Suppressor macrophage treated with lipopolysaccharide for 4 hours (primary cell): ENCODE measurements at places on chromosomes 13 and 19.
A peak's percentile ranks its signal among the peaks of the same experiment; 100 is the strongest.

DNA sequence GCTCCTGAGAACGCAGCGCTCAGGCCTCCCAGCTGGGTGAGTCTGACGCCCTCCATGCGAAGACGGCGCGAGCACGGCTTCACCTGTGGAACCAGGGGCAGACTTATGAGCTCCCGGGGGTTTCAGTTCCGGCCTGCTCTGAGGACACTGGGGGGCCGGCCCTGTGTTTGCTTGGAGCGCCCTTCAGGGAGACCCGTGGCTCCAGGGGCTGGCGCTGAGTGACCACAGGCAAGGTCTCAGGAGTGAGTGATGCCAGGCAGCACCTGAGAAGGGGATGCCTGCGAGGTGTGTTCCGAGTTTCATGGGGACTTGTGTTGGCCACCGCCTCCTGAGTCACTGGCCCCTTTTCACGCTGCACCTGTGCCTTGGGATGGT is 4.5 kb downstream of the MCF2L start:
- DNase-seq = no peak

GRCh38 chr13:105377452-105377851 is 1158.0 kb downstream of the EFNB2 start:
- no peak for DNase-seq

- no peak for DNase-seq
Measured at GRCh38 chr13:27627380-27627779, 5.7 kb downstream of the POLR1D start.

DNA sequence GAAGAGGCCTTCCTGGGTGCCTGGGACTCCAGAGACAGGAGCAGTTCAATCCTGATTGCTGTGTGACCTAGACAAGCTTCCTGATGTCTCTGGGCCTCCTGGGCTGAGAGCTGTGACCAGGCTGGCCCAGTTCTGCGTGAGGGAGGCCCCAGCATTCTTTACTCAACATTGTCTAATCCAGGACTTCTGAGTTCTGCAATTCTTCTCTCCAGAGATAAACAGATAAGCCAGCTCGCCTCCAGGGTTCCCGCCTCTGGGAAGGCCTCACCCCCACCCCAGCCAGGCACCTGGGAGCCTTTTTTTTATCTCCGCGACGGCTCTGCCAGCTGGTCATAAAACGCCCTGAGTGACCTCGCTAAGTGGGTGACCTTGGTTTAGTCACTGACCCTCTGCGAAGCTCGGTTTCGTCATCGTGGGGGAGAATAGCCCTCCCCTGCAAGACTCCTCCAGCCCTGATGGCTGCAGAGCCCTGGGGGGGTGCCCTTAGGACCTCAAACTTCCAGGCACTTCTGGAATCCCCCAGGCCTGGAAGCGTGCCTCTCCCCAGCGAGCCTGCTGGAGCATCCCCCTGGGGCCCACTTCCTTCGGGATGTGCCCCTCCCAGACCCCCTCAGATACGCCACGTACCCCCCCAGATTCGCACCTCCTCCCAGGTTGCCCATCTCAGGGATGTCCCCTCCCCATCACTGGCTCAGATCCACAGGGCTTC is 1.9 kb downstream of the SULT2B1 start:
- no peak for DNase-seq

GRCh38 chr13:58300974-58301681 is 669.6 kb downstream of the PCDH17 start:
- no peak for DNase-seq

DNA sequence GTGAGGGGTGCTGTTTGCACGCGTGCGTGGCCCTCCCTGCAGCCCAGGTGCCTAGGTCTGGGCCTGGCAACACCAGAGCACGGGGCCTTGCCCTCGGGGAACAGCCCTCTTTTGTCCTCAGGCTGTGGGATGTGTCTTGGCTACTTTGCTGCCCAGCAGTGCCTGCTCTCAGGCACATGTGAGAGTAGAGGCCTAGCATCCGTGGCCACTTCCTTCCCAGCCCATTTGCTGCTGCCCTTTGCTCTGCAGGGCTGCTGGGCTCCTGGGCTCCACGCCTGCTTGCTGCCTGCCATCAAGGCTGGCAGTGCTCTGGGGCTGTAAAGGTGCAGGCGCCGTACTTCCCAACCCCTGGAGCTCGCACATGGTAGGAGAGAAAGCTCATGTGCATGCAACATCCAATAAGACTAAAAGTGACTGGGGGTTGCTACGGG is 46.6 kb downstream of the CAPN12 start:
- DNase-seq = no peak

GRCh38 chr13:31441800-31442510 is 242.2 kb downstream of the B3GLCT start:
- DNase-seq = no peak

- DNase-seq = no peak
Measured at GRCh38 chr13:82291852-82292251, 1590.4 kb downstream of the SLITRK1 start.

DNA sequence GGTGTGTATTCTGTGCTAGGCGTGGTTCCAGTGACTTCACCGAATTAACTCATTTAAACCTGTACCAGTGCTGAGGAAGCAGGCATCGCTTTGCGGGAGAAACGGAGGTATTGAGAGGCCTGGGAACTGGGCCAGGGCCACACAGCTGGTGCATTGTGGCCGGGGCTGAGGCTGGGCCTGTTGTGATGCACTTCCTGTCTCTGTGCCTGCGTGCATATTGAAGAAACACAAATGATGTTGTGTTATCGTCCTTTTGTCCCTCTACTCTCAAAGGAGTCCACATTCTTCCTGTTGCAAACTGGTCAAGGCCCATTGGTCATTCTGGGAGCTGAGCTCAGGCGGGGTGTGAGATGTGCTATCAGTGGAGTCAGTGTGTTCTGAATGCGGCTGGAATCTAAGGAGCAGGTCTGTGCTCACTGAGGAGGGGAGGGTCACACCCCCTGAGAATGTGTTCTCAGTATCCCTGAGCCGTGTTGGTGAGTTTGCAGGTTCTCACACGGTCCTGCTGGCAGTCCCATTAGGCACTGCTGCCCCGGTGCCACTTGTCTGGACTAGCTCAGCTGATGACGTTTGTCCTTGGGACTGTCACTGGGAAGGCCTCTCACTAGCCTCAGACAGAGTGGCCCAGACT is 62.1 kb downstream of the ARHGEF7 start:
- peak; percentile 28 for DNase-seq
